ELF-1 (cell line): ENCODE measurements at places on chromosomes 2 and 18.

- no peak for DNase-seq
Observed at GRCh38 chr2:118618279-118618678, 229.2 kb downstream of the EN1 start.

GRCh38 chr2:101704046-101704466 lies 6.5 kb downstream of the MAP4K4 start:
- no peak for DNase-seq

- DNase-seq = no peak
Observed at GRCh38 chr18:58802959-58803358, 61.7 kb upstream of the ZNF532 start.

GRCh38 chr2:37316181-37316580 lies 8.5 kb downstream of the PRKD3 start:
- no peak for DNase-seq

GRCh38 chr2:166651080-166651675 lies 157.1 kb upstream of the SCN7A start:
- DNase-seq = no peak

- peak; percentile 25 for DNase-seq
Observed at GRCh38 chr2:166573391-166573790, 79.3 kb upstream of the SCN7A start.

DNA sequence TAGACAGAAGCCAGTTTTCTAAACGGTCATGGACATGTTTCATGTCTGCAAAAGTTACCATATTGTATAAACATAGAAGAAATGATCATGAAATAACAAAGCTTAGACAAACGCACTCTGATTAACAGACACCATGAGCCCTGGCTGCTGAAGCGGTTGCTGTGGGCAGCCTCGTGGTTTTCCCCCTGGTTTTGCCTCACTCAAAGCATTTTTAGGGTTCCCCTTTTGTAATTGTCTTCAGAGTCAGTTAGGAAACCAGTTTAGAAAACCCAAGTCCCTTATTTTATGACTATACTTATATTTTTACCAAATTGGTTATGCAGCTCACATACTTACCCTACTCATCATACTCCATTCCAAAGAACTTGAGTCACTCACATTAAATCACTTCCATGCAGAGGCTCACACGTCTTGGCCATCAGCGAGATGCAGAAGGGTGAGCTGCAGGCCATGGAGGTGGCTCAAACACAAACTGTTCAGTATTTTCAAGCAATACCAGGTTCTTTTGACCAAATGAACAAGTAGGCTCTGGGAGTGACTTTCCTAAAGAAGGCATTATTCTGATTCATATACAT lies 105.6 kb upstream of the SALL3 start:
- DNase-seq = no peak

DNA sequence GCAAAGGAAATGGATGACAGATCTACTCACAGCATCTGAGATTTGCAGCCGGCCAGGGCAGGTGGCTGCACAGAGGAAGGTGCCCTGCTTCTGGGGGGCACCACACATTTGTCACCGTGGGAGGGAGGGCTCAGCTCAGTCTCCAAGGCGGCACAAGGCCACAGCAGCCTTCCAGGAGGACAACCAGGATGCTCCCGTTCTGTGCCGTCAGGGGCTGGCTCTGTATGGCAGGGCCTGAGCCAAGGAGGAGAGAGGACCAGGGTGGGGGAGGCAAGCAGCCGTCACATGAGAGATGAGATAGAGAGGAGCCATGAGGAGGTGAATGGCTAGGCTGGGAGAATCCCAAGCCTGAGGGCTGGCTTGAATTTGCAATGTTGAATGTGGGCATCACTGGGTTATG lies 4.6 kb upstream of the BOK start:
- no peak for DNase-seq

DNA sequence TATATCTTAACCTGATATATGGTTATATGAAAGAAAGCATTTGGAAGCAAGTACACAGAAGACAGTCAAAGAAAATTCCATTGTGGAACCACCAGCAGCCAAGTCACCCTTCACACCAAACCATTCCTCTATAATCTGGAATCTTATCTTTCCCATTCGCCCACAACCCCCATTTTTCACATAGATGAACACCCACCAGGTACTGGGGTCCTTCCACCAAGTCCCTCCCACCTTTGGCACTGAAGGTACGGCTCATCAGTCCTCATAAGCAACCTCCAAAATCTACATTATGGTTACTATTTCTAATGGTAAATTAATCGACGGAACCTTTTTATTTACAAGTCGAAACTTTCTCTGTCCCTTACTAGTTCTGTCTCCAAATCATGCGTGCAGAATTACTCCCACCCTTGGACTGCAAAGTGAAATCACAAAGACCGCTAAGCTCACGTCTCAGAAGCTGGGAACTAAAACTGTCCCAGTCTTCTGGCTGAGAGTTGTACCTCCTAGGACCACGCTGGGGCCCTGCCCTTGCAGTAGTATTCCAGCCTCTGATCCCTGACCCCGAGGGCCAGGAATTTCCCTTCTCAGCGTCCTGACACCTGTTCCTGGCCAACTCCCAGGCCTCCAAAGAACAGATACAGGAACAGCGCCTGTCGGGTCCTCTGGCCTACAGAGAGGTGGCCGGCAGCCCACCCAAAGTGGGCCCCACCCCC lies 702 bp downstream of the OLA1 start:
- DNase-seq = peak; percentile 81

- DNase-seq = peak; percentile 11
Observed at GRCh38 chr18:36130883-36131653, 1.4 kb downstream of the ELP2 start.

DNA sequence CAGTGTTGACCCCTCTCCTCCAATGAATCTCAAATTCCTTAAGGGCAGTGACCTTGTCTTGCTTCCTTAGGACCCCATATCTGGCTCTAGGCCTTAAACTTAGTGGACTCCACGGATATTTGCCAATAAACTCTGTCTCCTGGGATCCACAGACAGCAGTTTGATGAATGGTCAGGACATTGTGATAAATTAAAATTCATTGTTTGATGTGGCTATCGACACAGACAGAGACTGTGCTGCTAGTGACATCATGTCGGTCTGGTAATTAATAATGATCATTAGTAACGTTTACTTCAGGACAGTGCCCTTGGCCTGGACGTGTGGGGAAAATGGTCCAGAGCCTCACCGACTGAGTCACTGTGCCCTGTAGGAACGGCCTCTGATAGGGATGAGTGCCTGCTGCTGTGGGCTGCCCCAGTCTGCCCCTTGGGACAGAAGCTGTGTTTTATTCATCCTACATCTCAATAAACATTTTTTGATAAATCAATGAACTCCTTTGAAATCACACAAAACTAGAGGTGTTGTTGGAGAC lies 5.2 kb upstream of the SLC35F6 start:
- DNase-seq = no peak

GRCh38 chr18:79429785-79430281 lies 34.1 kb downstream of the NFATC1 start:
- no peak for DNase-seq

DNA sequence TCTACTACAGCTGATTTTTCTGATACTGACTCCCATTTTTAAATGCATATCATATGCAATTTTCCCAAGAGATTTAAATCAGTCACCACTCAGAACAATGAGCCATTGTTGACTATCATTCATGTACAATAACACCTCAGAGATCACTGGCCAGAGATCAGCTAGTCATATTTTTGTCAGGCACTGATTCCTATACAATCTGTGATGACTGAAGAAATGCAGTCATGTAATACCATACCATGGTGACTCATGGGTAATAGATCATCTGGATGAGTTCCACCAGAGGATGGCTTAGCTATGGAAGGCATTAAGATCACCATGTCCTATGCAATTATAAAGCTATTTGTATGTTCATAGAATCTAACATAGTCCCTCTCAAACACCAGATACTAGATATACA lies 285.7 kb upstream of the DCC start:
- DNase-seq = no peak

DNA sequence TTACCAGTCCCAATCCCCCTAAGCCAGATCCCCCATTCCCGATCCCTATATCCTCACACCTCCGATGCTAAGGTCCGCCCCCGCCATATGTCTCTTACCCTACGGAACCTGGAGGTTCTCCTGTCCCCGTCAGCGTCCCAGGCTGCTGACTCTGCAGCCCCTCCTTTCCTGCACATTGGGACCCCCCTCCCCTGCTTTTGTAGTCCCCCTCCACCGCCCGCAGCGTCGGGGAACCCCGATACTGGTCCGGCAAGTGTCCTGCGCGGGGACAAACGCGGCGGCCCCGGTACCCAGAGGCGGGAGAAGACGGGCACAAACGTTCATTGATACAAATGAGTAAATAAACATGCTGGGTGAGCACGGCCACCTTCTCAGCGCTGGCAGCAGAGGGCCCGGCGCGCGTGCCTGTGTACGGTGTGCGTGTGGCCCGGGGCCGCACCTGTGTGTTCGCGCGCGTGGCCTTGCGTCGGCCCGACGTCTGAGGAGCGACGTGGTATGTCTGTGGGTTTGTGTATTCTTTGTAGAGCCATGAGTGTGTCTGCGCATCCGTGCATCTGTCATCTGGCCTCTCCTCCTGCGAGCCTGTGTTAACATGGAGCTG lies 2.0 kb upstream of the CYP26B1 start:
- no peak for DNase-seq

DNA sequence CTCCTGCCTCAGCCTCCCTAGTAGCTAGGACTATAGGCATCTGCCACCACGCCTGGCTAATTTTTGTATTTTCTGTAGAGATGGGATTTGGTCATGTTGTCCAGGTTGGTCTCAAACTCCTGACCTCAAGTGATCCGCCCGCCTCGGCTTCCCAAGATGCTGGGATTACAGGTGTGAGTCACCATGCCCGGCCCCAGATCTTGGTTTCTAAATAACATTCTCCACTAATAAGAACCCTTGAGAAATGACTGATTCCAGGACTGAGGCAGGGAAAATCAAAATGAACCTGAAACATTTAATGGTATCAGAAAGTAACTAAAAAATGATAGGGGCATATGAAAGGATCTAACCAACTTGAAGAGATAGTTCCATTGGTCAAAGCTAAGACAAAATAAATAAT lies 34.0 kb downstream of the BMPR2 start:
- DNase-seq = no peak

DNA sequence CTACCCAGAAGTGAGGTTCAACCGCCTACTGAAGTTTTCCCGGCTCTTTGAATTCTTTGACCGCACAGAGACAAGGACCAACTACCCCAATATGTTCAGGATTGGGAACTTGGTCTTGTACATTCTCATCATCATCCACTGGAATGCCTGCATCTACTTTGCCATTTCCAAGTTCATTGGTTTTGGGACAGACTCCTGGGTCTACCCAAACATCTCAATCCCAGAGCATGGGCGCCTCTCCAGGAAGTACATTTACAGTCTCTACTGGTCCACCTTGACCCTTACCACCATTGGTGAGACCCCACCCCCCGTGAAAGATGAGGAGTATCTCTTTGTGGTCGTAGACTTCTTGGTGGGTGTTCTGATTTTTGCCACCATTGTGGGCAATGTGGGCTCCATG lies 48.7 kb upstream of the INPP4A start:
- DNase-seq = no peak

GRCh38 chr2:234635284-234635683 lies 138.4 kb upstream of the ARL4C start:
- DNase-seq = no peak

GRCh38 chr2:47695800-47696477 lies 87.0 kb upstream of the MSH6 start:
- DNase-seq = peak; percentile 90

GRCh38 chr2:25825238-25825637 lies 53.0 kb downstream of the ASXL2 start:
- DNase-seq = no peak

DNA sequence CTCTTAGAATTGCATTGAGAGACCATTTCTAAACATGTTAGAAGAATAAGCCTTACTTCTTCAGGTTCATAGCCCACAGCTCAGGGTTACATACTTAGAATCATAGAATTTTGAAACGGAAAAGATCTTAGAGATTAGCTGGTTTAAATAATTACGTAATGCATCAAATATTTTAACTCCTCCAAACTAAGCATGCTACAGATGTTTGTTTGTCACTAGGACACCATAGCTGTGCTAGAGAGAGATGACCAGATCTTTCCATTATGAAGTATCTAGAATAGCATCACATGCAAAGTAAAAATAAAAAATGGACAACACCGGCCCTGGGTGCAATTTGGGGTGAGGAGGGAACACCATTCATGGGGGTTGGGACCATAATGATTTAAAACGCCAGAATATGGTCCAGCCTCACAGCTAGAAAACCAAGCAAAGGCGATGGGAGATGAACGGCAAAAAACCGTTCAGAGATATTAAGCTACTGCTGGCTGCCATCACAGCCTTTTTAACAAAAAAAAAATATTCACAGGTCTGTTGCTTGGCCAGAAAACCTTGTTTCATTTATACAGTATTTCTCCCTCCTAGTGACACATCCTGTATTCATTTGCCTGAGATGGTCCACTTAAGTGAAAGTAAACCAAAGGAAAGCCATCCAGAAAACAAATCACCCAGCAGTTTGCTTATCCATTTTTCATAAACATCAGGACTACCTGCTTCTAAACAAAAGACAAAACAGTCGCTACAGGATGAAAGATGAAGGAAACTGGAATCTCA lies 94.2 kb downstream of the EPHA4 start:
- no peak for DNase-seq

GRCh38 chr18:61091379-61091778 lies 241.9 kb upstream of the CDH20 start:
- DNase-seq = no peak

GRCh38 chr18:37502036-37502435 lies 63.6 kb downstream of the CELF4 start:
- DNase-seq = no peak

DNA sequence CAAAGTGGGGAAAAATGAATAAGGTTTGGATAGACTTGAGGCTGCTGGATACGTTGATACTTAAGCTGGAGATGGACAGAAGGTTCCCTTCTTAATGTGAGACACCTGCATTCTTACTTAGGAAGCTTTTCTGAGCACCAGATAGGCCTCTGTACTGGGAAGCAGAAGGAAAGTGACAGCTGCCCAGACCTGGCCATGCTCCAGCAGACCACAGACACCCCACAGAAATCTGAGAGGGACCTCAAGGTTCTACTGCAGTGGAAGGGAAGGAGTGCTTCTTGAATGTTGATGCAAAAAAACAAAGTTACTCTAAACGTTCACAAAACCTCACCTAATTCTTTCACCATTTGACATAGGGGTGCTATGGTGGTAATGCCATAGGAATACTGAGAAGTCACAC lies 642.1 kb upstream of the ID2 start:
- DNase-seq = no peak

- DNase-seq = no peak
Observed at GRCh38 chr2:70751881-70752280, 16.1 kb downstream of the ADD2 start.

GRCh38 chr2:8833853-8834252 lies 3.6 kb downstream of the KIDINS220 start:
- DNase-seq = no peak

GRCh38 chr2:176484838-176485237 lies 215.6 kb downstream of the MTX2 start:
- no peak for DNase-seq

DNA sequence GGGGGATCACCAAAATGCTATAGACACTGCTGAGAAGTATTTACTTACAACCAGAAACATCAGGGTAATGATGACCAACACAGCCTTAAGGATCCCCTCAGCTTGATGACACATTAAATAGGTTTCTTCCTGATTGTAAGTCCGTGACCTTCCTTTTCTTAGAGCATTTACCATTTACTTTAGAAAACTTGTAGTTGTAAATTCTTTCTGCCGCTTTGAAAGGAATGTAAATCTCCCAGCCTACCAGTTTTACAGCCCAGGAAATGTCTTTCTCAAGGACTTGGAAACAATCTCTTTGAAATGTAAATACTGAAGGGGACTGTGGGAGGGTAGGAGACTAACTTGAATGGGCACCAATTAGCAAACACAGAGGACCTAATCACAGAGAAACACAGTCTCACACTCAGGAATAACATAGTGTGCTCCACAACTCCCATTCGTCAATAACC lies 278.6 kb downstream of the DSC3 start:
- DNase-seq = peak; percentile 85
